Small intestine (tissue), 16 donors: ENCODE measurements at places on chromosomes 2 and 18. TPM values are rescaled to one million over a fixed set of nuclear protein-coding genes. Genes with fewer than 3 reads are reported as not detected.

- DNase-seq = no peak
Observed at GRCh38 chr18:32776561-32776960, 3.7 kb upstream of the KLHL14 start.

Gene MOCOS
- polyA plus RNA-seq = 19.7 TPM

DNA sequence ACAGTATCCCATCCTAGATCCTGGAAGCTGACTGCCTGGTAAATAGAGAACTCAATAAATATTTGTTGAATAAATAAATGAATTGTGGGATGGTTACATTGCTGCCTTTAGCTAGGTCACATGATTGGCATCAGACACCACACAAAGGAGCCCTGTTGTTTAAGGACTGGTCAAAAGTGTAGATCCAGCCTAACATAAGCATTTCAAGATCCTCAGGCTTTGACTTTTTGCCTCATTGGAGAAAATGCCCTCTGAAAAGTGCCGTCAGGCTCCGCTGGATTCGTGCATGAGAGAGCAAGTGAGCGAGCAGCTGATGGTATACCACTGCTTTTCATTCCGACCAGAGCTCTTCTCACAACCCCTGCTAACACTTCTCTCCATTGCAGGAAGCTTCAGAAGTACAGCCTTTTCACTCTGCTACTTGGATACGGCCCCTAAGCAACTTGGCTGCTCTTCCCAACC, 1.3 kb upstream of the ZNF24 start:
- DNase-seq = peak; percentile 6

DNA sequence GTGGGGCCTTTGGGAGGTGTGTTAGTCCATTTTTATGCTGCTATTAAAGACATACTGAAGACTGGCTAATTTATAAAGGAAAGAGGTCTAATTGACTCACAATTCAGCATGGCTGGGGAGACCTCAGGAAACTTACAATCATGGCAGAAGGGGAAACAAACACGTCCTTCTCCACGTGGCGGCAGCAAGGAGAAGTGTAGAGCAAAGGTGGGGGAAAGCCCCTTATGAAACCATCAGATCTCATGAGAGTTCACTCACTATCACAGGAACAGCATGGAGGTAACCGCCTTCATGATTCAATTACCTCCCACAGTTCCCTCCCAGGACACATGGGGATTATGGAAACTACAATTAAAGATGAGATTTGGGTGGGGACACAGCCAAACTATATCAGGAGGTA, 187.1 kb upstream of the OSR1 start:
- DNase-seq = no peak

Gene NYAP2
- polyA plus RNA-seq = not detected

Gene SERPINB3
- 0.06 TPM for polyA plus RNA-seq

GRCh38 chr18:10814336-10814735, 288.5 kb downstream of the NAPG start:
- DNase-seq = no peak

Gene ALPG
- polyA plus RNA-seq = not detected

GRCh38 chr2:56018267-56018666, 94.7 kb upstream of the EFEMP1 start:
- no peak for DNase-seq

GRCh38 chr2:2831633-2832032, 500.6 kb upstream of the MYT1L start:
- no peak for DNase-seq

GRCh38 chr18:6222271-6222670, 192.4 kb downstream of the L3MBTL4 start:
- DNase-seq = no peak

DNA sequence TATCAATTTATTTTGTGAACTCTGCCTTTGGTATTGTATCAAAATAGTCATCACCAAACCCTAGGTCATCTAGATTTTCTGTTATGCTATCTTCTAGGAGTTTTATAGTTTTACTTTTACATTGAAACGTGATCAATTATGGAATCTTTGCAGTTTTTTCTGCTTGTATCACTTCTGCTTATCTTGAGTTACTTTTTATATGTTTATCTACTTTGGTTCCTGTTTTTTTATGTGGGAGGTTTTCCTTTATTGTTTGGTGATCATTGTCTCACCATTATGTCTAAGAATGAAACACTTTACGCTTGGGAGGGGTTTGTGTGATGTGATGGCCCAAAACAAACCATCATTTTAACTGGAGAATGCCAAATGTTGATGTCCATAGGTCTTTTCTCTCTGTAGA, 261.2 kb downstream of the SPAG16 start:
- DNase-seq = no peak

GRCh38 chr2:219076253-219076652, 15.5 kb upstream of the IHH start:
- DNase-seq = no peak

Gene CDC42EP3
- 3.2 TPM for polyA plus RNA-seq
